ENCODE measurements at places on chromosomes 7 and 10.

DNA sequence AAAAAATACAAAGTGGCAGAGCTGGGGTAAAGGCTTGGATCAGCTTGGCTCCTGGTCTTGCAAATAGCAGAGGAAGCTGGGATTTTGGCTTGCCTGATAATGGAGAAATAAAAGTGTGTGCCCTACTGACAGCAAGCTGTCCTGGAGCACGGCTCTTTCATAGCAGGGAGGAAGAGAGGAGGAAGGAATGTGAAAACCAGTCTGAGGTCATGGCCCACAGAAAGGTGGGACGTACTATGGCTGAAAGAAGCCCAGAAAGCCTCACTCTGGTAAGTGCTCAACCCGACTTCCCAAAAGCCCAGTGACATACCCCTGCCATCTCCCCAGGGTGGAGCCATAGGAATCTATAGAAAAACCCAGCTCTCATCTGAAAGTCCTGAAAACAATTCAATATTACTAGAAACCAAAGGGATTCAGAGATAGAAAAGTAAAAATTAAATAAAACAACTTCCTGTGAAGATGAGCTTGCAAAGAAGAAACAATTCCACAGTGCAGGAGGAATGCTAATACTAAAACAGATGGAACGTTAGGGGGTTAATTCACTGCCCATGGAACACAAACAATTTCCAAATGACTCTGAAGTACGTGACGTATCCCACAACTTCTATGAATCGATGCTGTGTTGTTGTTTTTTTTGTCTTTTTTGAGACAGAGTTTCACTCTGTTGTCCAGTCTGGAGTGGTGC, 246.7 kb upstream of the PTN start:
- DNase-seq, result no peak

DNA sequence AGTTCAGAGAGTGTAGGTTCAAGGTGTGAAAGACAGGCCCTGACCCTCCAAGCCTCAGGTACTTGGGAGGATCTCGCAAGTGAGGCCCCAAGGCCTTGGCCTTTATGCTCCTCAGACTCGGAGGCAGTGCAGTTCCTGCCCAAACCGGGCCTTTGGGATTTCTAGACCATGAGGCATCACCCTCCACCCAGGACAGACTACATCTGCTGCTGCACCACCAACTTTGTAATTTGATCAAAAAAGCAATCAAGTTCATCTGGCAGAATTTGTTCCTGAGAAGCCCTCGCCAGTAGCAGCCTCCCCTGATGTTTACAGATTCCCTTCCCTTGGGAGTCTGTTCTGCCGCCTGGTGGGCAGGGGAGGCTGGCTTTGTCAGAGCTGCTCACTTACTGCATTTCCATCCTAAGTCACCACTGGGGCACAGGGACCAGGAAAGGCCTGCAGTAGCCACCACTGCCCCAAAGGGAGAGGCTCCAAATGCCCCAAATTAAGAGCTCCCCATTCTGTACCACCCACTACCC, 2.1 kb downstream of the CAMK2G start:
- DNase-seq, result no peak

DNA sequence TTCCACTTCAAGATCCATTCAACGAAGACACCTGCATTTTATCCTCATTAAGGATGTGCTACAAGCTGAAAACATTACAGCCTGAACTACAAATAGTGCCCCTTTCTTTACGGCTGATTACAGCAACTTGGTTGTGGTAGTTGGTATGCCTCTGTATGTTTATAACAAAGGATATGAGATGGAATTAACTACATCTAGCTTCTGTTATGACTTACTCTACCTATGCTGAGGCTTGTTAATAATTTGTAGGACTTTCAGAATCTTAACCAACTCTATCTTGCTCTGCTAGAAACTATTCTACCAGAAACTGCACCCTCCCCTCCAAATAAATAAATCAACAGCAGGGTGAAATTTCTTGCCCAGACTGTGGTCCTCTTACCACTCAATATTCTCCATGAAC, 448.1 kb downstream of the GRM8 start:
- no peak for DNase-seq

GRCh38 chr7:117200786-117201458, 121.9 kb downstream of the WNT2 start:
- DNase-seq, result no peak

DNA sequence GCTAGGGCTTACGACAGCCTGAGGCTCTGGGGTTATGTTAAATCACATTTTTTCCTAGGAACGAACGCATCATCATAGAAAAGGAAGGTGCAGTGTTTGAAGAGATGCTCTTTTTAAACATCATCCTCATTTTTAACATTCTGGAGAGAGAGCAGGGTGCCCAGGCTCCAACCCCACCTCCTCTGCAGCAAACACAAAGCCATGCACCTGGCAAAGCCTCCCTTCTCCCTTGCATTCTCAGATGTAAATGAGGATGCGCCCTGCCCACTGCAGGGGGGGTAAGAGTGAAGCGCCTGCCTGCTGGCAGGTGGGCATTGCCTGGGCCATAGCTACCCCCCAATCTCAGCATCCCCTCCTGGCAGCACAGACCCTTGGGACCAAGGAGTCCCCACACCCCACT, 92.4 kb downstream of the PTPRN2 start:
- no peak for DNase-seq

DNA sequence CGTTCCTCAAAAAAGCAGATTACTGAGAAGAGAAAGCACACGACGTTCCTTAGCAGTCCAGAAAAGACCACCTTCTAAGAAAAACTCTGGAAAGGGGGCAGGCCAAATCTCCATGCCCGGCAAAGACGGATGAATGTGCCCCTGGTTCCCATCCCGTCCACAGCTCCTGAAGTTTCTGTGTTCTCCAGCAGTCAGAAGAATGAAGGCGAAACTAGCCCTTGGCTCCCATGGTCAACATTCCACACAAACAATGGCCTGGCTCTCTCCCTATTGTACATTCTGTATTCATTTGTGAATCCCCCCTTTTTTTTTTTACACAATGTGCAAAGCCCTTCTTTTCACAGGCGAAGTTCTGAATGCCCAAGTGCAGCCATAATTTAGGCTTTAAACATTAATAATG, 5.3 kb downstream of the CTBP2 start:
- no peak for DNase-seq

GRCh38 chr7:126570845-126571244, 681.9 kb downstream of the GRM8 start:
- DNase-seq, result no peak

- DNase-seq, result no peak
These were observed 24.0 kb downstream of the SLC25A13 start for GRCh38 chr7:96297876-96298275.

GRCh38 chr10:98411166-98411565, 3.8 kb downstream of the PYROXD2 start:
- no peak for DNase-seq

- DNase-seq, result no peak
These were observed 304.9 kb downstream of the CDC14C start for GRCh38 chr7:49229246-49229645.

- DNase-seq, result no peak
These were observed 115.5 kb downstream of the SMURF1 start for GRCh38 chr7:99028261-99028973.

DNA sequence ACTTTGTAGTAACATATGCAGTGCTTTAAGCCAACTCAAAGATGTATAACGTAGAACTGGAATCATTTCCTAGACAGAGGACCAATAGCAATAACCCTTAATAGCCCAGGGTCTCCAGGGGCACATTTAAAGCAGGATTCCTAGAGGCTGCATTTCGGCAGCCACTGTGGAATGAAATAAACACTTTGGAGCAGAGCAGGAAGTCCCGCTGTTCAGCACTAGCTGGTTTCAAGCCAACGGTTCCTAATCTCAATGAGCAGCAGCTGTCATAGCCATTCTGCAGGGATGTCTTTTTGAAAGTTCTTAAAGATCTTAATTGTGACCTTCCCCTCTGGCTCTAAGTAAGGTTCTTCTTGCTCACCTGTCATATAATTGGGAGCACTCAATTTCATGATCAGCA, 18.4 kb upstream of the MACROH2A2 start:
- no peak for DNase-seq

DNA sequence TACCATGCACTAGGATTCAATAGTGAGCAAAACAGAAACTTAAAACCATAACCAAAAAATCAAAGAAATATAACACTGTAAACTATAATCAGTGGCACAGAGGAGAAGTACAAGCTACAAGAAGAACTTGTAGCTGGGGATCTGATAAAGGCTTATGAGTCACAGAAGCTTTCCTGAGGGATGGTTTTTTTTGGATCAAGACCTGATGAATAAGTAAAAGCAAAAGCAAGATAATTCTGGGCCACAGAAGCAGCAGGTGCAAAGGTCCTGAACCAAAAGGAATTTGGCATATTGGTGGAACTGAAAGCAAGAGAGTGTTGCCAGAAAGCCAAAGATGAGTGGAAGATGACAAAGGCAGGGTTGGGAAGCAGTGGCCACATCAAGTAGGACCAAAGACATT, 37.4 kb upstream of the BET1 start:
- no peak for DNase-seq

DNA sequence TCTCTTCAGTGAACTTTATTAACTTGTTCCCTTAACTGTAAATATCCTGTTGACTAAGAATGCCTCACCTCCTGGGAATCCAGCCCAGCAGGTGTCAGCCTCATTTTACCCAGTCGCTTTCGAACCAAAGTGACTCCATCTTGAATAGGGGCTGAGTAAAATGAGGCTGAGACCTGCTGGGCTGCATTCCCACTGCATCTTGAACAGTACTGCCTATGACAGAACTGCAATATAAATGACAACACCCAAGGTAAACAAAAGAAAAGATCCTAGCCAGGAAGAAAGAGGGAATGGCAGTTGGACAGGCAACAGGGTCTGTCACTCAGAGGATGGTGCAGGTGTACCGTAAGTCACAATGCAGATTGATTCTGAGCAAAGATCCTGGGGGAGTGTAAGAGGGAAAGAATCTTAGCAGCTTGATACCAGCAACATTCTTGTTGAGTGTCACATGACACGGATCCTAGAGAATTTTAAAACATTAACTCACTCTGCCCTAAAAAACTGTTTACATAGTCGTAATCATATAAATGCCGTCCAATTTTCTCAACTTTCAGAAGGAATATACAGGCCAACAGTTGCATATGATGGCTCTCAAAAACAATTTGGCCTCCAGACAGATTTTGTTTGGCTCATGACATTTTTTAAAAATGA, 4.4 kb upstream of the FAM107B start:
- DNase-seq, result no peak

DNA sequence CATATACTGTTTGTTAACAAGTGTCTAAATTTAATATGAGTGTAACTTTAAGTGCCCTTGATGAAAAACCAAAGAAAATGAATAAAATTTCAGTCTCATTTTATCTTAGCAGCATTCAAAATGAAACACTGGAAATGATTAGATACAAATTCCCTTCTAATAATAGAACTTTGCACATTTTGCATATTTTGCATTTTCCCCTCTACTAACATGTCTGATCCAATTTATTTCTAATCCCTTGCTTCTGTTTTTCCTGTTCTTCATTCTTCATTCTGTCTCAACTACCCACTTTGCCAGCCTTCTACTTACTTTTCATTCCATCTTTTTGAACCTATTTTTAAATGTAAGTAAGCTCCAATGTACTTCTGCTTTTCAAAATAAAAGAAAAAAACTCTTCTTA, 42.7 kb upstream of the SEMA3D start:
- no peak for DNase-seq

DNA sequence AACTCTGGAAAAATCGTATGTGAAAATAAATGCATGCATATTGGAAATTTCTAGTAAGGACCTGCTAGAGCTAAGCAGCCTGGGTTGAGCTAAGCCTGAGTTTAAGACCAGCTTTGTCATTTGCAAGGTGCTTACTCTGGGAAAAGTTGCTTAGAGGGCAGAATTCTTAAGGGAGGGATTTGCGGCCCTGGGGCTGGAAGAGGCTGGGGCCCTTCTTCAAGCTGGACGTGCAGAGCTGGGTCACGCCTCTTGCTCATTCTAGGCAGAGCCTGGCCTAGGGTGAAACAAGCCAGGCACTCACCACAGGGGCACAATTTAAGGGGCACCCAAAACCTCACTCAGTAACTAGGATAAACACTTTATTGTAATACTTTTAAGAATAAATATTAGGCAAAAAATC, 137.2 kb downstream of the ARHGAP22 start:
- DNase-seq, result no peak

DNA sequence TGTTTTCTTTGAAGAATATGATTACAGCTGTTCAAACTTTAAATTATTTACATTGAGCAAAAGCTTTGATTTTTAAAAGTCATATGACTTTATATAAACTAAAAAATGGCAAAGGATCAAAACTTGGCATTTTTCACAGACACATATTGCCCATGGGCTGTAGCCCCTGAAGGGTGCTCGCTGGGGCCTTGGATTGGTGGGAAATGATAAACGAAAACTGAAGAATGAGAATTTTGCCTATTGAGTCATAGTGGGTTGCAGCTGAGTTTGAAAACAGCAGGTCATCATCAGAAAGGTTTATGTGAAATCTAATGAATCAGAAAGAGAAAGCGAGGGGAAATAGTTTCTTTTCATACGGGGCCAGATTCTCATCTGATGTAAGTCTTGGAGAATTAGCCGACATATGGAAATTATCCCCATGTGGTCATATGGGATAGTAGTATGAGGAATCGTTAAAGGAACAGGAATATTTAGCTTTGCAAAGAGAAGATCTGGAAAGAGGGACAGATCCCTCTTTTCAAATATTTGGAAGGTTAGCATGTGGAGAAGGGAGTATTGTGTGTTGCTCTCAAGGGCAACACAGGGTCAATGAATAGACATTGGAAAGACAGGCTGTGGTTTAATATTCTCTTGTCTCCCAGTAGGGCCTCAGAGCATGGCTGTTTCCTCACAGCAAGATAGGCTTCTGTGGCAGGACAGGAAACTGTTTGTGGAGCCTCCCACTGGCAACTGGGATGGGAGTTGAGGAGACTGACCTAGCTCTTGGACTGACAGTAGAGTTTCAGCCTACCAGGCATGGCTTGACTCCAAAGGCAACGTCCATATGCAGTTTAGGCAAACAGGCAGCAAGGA, 119.0 kb downstream of the FZD1 start:
- no peak for DNase-seq

GRCh38 chr7:51589111-51589510, 272.5 kb upstream of the COBL start:
- DNase-seq, result no peak

- DNase-seq, result no peak
These were observed 30.4 kb upstream of the PDGFA start for GRCh38 chr7:549891-550625.

GRCh38 chr10:88792661-88793060, 9.9 kb upstream of the LIPM start:
- DNase-seq, result no peak

DNA sequence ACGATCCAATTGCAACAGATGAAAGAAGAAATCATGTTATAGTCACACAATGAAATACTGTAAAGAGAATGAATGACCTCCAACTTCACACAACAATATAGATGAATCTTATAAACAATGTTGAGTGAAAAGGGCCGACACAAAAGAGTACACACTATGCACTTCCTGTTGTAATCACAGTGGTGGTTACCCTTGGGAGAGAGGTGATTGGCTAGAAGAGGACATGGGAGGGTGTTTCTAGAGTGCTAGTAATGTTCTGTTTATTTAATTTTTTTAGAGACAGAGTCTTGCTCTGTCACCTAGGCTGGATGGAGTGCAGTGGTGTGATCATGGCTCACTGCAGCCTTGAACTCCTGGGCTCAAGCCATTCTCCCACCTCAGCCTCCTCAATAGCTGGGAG, 82.5 kb downstream of the NDUFB2 start:
- no peak for DNase-seq

GRCh38 chr10:15230257-15230656, 61.8 kb upstream of the NMT2 start:
- DNase-seq, result no peak
